ENCODE measurements at places on chromosomes 1 and 21.

DNA sequence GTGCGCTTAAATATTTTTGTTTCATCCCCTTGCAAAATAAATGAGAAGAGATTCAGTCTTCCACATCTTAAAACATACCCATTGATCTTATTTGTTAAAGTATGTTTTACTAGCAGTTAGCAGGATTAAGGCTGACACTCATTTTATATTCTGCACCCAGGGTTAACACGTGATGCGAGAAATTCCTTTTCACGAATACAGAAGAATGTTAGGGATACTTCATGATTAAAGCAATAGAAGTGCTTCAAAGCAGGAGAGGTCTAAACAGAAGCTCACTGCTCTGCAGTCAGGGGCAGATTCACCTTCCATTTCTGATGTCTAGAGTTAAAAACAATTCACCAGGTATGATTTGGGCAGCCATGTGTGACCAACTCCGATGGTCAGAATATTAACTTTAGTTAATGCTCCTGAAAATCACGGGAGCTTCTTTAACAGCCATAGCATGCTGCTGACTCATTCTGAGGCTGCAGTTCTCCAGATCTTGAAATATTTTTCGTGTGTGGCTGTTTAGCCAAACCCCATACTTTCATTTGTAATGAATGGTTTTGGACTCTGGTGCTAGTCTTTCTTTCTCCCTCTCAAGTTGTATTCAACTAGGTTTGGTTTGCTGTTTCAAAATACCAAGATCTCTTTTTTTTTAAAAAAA, 19.7 kb downstream of the BCAR3 start:
- DNase-seq = no peak

- no peak for DNase-seq
These were observed 389.0 kb upstream of the USP24 start for GRCh38 chr1:55604179-55604578.

GRCh38 chr1:116991171-116991845, 10.3 kb upstream of the CD101 start:
- DNase-seq = no peak

- DNase-seq = no peak
These were observed 99.4 kb upstream of the SLC2A1 start for GRCh38 chr1:43058056-43058455.

DNA sequence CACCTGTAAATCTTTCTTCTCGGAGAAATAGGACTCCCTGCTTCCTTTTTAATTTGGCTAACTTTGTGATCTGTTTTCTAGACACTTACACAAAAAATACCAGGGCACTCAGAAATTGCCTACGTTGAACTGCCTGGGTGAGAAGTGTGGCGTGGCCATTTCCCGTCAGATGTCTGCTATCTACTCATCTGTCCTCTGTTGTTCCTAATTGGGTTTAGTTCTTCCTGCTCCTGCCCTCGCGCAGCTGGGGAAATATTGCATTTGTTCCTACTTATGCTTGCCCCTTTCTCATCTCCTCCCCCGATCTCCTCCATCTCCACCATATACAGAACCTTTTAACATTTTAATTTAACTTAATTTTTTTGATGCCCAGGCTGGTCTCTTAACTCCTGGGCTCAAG, 55.1 kb downstream of the CD58 start:
- no peak for DNase-seq

DNA sequence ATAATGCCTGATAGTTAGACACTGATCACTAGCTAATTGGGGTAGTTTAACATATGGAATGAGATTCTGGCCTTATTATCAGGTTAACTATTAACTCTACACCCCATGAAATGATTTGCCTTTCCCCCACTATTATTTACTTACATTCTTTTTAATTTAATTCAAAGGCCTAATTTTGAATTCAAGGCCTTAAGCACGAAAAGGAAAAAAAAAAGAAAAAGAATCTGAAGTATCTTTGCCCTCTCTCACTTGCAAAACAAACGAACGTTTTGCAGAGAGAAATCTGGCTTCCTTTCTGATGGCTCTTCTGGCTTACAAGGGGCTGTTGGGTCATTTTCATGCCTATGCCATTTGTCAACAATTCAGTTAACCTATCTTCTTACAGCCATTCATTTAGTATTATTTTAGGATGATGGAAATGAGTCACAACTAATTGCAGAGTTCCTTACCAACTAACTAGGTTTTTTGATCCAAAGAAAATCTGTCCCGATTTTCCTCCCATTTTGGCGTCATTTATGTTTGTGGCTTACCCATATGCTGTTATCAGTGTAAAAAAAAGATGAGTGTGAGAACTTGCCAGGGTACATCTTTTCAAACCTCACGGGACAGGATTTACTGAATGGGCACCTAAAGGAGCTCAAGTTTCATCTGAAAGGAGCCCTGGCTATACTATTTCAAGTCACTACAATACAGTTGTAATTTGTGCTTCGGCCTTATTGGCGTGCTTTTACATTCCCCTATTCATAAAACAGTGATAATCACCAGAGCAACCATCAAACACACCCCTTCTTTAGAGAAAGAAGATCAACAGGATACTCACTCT, 1.9 kb upstream of the ERRFI1 start:
- no peak for DNase-seq

DNA sequence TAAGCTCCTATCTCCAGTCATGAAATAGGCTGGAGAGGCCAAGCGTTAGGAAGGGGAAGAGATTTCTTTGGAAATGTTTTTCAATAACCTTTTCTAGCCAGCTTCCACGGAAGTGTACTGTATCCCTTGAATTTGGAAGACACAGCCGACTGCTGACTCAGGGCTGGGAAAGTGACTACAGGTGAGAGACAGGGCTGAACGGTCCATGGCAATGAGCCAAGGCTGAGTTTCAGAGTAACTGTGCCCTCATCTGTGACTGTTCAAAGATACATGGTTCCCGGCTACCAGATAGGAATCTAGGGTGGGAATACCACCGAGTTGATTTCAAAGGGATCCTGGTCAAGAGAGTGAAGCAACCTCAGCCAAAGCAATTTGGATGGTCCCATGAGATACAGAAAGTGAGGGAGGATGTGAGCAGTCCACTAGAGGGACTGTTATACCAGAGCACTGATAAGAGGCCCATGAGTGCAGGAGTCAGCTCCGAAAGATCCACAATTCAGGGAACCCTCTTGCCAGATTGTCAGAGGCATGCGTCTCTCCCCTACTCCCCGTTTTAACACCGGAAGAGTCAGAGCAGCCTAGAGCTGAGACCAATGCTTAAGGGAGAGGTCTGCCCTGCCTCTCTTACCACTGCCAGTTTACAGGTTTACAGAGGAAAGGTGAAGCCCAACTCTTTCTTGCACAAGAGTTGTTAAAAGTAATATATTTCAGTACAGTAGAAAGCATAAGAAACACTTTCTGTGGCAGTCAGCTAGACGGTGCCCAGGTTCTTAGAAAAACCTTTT, 3.2 kb upstream of the KRTAP19-8 start:
- no peak for DNase-seq

- no peak for DNase-seq
These were observed 11.2 kb downstream of the TARBP1 start for GRCh38 chr1:234467821-234468220.

GRCh38 chr1:4106731-4107130, 206.7 kb upstream of the C1orf174 start:
- DNase-seq = no peak

DNA sequence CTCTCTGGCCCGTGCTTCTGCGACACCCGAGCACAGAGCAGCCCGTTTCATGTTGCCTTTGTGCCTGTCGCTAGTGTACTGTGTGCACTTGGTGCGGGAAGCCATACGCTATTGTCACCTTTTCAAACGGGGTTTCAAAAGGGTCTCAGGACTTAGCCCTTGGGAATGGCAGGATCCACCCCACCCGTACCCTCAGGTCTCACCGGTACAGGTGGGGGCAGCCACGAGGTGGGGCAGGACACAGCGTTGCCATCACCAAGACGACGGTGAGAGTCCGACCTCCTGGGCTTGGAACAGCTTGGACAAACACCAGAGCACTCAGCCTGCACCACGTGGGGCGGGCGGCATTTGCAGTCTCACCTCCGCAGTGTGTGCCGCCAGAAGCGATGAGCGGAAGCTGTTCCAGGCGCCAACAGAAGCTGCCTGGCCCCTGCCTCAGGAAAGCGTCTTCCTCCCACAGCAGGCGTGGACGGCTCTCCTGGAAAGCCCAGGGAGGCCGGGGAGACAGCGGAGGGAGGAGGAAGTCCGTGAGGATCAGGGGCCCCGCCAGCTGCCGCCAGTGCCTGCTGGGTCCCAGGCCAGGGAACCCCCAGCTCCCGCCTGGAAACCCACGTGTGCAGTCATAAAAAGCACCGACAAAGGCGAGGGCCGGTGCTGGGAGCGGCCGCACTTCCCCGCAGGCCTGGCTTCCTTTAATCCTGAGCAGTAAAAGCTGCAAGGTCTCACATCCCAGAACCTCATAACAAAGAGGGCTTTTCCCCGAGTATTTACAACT, 131.3 kb upstream of the ARHGEF16 start:
- DNase-seq = no peak

- no peak for DNase-seq
These were observed 187.7 kb upstream of the CACYBP start for GRCh38 chr1:174812016-174812415.

DNA sequence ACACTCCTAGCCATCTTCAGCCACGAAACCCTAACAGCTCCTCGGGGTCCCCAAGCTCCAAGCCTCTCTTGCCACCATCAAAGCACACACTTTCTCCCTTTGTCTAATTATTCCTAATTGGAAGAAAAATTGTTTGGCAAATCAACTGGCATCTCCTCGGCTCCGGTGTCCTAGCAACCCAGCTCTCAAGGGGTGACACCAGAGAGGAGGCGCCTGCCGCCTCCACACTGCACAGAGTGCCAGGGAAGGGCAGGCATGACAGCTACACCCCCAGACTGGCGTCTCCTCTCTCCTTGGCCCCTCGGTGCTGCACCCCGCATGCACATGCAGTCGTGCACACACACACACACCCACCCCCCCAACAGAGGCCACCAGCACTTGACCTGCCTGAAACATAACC, 18.2 kb upstream of the GJB5 start:
- no peak for DNase-seq

GRCh38 chr1:93324486-93325464, 20.9 kb upstream of the DR1 start:
- DNase-seq = no peak

- no peak for DNase-seq
These were observed 55.0 kb downstream of the HIVEP3 start for GRCh38 chr1:41863718-41864117.

DNA sequence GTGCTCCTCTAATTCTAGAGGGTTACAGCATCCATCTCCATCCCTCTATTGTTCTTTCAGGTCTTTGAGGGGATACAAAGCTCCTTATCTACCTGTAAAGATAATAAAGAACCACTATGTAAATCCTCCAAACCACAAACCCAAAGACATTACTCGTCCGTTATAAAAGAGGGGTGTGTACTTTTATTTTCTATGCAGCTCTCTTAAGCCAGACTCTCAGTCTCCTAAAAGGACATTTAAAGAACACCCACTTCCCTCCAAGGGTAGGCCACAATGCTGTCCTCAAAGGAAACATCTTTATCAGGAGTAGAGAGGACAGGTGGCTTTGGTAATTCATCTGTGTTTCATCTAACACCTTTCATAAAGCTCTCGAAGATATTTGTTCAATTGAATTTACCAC, 67.9 kb upstream of the DYNLT5 start:
- DNase-seq = no peak

GRCh38 chr21:37521658-37522057, 155.1 kb downstream of the DYRK1A start:
- DNase-seq = no peak

DNA sequence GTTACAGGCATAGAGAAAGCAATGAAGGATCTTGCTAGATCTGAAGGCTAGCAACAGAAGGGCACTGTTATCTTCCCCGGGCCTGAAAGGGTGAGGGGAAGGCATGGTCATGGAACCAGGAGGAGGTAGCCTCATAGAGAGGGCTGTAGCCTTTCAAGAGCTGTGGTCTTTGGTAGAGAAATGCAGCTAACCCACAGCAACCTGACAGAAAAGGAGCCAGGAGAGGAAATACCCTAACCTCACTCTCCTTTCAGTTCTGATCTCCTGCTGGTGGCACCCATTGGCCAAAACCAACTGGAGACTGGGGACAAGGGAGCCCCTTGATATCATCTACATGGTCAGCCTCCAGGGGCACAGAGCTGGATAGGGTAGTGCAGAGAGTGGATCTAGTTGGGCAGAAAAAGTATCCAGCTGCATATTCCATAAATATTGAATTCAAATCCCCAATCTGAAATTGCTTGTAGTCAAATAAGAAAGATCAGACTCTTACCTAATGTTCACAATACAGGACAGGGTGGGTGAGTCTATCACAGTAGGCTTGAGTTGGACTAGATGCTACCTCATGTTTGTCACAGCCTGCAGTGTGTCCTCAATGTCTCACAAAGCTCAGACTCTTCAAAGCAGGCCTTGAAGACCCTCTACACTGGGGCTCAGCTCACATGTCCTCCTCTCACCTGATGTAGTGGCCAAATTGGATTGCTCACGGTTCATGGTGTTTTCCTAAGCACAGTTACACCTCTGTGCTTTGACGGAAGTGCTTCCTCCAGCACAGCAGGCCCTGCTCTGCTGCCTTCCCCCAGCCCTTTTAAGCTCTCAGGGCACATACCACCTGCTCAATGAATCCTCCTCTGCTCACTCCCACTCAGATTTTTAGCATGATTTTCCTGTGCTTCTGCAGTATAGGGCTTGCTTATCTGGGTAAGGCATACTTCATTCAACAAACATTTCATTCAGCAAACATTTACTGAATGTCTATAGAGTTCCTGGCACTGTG, 74.1 kb upstream of the JUN start:
- no peak for DNase-seq

- DNase-seq = peak; percentile 16
These were observed 777 bp downstream of the NUDT17 start for GRCh38 chr1:145846201-145846612.

DNA sequence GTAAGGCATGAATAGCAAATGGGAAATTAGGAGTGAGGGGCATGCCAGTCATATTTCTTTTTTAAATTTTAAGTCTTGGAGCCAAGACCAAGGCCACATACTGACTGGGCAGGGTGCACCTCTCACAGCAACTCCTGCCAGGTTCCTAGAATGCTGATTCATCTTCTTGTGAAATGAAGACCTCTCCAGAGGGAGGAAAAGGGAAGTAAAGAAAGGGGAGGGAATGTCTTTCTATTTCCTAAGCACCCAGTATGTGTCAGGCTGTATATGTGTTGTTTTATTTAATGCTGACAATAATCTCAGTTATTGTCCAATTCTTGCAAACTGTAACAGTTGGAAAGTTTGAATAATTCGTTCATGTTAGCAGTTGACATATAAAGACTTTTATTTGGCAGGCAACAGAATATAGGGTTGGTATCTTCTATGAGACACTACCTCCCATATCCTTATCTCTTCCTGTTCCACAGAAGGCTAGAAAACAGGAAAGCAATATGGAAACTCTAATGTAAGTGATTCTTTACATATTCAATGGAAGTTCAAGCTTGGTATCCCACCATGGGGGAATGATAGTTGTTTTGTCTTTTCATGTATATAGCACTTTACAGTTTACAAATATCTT, 259.1 kb upstream of the USP24 start:
- DNase-seq = no peak
